Jurkat, Clone E6-1 (cell line): ENCODE measurements at places on chromosomes 6 and 20.
A peak's percentile ranks its signal among the peaks of the same experiment; 100 is the strongest.

DNA sequence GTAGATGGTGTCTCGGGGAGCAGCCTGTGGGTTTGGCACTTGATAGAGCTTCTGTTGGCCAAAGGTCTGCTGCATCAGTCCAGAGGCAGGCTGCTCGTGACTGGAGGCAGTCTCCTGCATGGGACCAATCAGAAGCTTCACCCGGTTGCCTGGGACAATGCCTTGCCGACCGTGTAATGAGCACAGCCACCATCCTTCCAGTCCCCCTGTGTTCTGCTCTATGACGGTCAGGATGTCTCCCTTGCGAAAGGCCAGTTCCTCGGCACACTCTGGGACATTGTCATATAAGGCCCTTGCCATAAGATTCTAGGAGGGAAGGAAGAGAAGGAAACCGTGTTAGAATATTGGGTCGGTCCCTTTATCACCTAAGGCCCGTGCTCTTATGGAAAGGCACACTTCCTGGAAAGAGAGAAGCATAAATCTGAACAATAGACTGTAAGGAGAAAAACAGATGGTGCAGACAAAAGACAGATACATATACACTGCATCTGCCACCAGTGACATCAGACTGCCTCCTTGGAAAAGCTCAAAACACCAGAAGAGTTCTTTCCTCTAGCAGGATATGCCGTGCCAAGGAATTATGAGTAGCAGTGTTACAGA, 18.9 kb downstream of the NEDD9 start:
- DNase-seq, result no peak

GRCh38 chr6:127177923-127178231, 59.4 kb downstream of the RSPO3 start:
- no peak for DNase-seq

DNA sequence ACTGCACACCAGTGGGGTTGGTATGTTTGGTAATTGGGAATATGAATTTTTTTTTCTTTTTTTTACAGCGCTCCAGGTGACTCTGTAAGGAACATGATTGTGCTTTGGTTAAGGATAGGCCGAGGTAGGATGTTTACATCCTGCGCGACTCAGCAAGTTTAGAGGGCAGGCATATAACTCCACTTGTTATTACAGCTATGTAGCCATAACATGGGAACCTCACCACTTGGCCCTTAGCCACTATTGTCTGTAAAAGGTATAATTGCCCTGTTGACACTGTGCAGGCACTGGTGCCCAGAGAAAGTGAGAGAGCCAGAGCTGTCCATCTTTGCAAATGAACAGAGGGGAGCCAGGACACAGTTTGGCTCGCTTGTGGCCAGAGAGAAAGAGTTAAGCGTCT, 172.9 kb downstream of the MCHR2 start:
- no peak for DNase-seq

DNA sequence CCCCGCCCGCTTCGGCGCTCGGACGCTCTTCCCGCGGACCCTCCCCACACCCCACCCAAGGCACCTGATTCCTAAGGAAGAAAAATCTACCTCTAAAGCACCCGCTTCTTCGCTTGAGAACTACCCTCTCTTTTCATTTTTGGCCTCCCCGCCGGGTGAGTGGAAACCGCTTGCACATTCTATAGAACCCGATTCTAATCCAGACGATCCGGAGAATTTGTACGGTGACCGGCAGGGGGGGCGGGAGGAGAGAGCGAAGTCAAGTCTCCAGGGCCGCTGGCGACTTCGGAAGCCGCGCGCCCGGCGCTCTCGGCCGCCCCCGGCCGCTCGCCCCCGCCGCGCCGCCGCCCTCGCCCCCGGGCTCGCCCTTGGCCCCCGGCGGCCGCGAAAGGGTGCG, at the start of gene RBM24:
Gene RBM24, plus strand, starts transcription at position 262 of the 397 bp plus-strand sequence. CDS start 221 bp downstream, outside the sequence.
- DNase-seq, result no peak

DNA sequence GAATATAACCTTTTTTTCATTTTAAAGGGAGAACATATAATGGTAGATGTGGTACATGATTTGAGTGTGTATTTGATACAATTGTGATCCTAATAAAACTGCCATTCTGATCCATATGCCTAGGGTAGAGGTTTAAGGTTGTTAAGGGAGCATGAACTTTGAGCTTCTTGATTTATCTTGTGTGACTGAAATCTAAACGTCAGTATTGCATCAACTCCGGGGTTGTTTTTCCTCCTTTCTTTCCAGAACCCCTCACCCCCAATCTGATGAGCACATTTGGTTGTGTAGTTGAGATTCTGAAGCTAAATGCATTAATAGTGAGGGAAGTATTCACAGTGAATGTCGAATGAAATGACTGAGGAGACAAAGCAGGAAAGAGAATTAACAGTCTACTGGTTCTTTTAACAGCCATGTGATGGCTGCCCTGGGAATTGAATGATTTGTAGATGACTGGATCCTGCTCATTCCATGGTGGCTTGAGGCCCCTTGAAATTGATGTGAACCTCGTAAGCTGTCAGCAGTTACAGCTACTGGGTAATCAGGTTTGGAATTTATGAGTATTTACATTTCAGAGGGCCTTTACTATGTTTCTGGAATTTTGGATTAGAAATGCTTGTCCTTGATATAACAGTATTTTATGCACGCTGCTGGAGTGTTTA, 44.8 kb downstream of the FARS2 start:
- DNase-seq, result no peak

DNA sequence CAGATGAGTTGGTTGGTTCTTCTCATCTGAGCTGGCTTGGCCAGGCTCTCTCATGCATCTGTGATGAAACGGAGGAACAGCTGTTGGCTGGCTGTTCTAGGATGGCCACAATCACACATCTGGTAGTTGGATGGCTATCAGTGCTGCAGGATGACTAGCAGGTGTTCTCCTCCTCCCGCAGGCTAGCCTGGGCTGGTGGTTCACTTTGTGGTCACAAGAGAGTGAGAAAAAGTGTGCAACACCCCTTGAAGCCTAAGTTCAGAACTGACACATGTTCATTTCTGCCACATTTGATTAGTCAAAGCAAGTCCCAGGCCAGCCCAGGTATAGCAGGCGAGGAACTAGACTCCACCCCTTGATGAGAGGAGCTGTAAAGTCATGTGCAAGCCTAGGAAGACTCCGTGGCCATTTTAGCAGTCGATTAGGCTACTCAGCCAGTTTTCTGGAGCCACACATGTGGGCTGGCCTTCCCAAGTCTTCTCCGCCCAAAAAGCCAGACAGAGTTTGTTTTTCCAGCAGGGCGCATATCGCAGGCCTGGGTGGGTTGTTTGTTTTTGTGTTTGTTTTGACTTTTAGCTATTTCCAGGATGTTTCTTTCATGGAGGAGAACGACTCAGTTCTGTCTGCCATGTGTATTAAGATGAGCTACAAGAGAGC, 120.8 kb downstream of the ISM1 start:
- peak; percentile 51 for DNase-seq

DNA sequence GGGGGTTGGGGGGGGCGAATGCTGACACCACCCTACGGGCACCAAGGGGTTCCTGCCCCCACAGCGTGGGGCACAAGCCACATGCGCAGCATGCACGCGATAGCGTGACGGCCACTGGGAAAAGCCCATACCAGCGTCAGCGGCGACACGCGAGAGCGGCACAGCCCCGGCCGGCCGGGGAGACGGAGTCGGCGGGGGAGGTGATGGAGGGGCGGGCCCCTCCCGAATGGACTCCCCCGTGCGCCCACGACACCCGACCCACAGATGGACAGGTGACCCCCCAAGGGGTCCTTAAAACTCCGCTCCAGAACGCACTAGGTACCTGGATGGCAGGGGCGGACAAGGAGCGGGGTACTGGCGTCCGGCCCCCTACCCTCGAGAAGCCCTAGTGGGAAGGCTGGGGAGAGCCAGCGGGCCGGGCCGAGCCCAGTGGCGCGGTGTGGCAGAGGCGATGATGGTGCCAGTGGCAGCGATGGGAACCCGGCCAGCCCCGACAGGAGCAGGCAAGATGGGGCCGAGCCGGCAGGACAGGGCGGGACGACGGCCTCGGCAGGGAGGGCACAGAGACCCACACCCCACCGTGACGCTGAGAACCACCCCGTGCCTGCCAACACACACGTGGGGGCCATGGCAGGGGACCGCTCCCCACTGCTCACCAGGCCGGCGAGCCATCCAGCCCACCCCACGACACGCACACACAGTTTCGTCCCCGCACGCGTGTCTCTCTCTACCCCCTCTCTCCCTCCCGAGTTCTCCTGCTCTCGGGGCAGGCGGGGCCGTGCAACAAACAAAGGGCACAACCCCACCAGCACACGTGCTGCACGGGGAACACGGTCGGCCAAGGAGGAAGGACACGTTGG, 1959.8 kb upstream of the DEFB115 start:
- DNase-seq, result no peak

DNA sequence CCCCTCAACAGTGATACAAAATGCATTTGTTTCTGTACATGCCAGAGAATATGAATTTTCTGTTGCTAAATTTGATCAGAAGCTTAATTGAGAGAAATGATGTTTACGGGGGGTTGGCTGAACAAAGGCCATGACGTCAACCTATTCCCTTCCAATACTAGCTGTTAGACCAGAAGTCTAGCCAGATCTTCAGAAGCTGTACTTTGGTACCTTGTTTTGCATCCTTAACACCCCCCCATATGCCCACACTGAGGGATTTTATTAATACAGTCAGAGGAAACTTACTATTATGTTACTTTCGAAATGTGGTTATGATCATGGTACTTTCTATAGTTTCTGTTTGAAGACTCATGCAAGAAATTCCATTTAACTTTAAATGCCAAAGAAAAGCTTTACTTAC, 3.1 kb downstream of the NCOA7 start:
- DNase-seq, result no peak

GRCh38 chr20:57804470-57805250, 94.8 kb upstream of the PMEPA1 start:
- no peak for DNase-seq

GRCh38 chr6:56838965-56839364, 115.9 kb upstream of the BEND6 start:
- DNase-seq, result no peak

DNA sequence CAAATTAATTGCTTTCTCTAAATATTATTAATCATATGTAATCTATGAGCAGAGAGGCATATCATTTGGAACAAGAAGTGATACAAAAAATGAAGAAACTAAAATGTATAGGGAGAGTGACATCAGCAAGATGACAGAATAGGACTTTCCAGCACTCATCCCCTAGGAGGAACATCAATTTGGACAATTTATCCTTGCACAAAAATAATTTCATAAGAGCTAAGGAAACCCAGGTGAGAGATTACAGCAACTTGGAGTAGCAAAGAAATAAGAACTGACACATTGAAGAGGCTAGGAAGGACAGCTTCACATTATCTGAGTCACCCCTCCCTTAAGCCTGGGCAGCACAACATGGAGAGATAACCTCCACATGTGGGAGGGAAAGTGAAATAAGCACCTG, 347.5 kb downstream of the MAFB start:
- no peak for DNase-seq

- DNase-seq, result no peak
Measured at GRCh38 chr20:22373164-22373895, 211.0 kb downstream of the FOXA2 start.

DNA sequence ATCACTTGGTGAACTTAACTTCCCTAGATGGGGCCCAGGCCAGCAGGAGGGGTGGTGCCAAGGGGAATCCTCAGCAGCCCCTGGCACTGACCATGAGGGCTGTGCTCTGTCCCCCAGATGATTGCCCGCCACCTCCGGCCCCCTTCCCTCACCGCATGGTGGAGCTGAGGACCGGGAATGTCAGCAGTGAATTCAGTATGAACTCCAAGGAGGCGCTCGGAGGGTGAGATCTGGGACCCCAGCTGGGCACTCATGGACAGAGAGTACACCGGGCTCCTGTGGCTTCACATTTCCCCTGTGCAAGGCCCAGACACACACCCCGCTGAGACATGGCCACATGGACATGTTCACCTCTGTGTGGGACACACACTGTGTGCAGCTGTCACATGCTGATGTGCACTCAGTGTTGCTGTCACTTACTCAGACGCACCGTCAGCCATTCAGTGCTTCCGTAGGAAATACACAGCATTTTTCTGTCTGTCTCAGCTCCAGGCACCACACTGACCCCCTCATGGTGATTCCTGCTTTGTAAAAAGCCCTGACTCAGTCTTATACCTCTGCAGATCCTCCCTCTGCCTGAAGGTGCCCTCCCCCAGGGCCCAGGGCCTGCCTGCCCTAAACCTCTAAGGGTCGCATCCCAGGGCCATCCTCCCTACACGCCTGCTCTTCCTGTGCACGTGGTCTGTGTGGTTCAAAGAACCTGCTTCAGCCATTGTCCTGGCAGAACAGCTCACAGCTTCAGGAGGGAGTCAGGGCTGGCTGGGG, 4.4 kb downstream of the MYLK2 start:
- DNase-seq, result no peak

DNA sequence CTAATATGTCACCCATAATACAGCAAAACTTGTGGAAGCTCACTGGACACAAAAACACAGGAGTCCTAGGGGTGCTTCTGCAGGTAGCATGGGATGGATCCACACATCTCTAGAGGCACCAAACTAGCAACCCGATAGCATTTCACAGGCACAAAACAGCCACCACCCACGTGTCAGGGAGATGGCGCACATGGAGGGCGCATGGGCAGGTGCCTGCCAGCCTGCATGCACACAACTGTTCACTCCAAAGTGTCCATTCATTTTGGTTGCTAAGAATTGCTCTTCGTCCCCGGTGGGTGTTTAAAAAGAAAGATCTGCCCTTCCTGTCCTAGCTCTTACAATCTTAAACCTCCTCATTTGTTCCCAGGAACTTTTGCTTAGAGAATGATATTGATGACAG, 171.3 kb downstream of the SYNDIG1 start:
- no peak for DNase-seq

DNA sequence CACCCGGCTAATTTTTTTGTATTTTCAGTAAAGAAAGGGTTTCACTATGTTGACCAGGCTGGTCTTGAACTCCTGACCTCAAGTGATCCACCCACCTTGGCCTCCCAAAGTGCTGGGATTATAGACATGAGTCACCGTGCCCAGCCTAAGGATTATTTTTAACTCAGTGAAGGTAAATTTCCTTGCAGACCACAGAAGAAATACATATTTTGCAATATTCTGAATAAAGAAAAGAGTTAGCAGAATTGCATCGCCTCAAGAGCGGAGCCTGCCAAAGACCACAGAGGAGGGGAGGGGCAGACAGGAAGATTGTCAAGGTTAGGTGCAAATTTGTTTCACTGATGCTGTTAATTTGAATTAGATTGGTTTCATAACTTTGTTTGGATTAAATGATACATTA, 47.4 kb downstream of the SOD2 start:
- no peak for DNase-seq
